ENCODE measurements at places on chromosomes 6 and 20. TPM values are rescaled to one million over a fixed set of nuclear protein-coding genes. Genes with fewer than 3 reads are reported as not detected.

CST2 gene
- total RNA-seq, result 0.32 TPM

DLL1 gene
- total RNA-seq, result 0.15 TPM

GSTA2 gene
- total RNA-seq, result 0.07 TPM

CEP85L gene
- total RNA-seq, result 1.8 TPM

ZC2HC1B gene
- not detected for total RNA-seq

KIAA1586 gene
- total RNA-seq, result 5.1 TPM

CST5 gene
- total RNA-seq, result not detected

BANF2 gene
- not detected for total RNA-seq

VTA1 gene
- total RNA-seq, result 45.8 TPM

HCRTR2 gene
- not detected for total RNA-seq

THEMIS gene
- total RNA-seq, result not detected

DPPA5 gene
- total RNA-seq, result not detected

SIRPB2 gene
- total RNA-seq, result 0.06 TPM

MUC21 gene
- not detected for total RNA-seq

Data from A549 treated with CORT108297 at 1 μM for 4 hours (cell line).